ENCODE measurements at places on chromosomes 1 and 21.

DNA sequence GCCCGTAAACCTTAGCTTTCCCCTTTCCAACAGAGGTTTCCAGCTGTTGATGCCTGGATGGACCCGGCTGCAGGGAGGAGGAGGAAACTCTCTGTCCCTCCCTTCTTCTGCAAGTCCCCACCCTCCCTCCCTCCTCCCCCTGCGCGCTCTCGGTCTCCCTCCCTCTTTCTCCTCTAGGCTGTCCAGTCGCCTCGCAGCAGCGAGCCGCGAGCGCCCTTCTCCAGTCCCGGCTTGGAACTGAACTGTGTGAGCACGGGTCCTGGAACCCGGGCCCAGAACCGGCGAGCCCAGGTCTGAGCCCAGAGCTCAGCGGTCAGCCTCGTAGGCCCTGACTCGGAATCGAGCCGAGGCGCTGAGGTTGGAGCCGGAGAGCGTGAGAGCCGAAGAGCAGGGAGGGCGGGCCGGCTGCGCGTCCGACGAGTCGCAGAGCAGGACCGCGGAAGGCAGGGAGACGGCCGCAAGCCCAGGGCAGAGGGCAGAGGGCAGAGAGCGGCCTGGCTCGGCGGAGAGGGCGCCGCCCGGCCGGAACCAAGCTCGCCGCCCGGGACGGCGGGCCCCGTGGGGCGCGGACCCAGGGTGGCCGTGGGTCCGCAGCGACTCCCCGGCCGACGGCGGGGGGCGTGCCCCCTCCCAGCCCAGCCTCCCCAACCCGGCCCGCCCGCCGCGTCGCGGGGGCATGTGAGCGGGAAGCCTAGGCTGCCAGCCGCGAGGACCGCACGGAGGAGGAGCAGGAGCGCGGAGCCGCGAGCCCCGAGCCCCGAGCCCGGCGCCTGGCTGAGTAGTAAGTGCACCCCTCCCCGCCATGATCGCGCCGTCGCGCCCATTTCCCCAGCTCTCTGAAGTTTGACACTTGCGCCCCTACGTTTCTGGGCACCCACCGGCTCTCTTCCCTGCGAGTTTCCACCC is at the start of gene SOX13:
Gene SOX13, plus strand, starts transcription at position 185 of the 906 bp plus-strand sequence. CDS start 39,801 bp downstream, outside the sequence.
- DNase-seq, result no peak

DNA sequence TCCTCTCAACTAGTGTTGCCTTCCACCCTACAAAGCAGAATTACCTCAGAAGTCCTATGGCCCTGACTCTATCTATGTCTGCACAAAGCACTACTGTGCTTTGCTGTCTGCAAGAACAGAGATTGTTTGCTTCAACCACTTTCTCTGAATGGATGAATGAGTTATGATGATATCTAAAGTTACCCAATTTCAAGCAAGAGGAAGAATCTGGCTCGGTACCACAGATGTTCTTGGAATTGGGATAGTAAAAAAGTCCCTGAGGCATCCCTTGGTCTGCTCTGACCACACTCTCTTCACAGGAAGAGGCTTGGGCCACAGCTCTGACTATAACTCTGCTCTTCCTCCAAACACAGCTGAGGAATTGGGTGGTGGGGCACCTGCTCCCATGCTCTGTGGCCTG is 31.2 kb downstream of the MTARC1 start:
- no peak for DNase-seq

DNA sequence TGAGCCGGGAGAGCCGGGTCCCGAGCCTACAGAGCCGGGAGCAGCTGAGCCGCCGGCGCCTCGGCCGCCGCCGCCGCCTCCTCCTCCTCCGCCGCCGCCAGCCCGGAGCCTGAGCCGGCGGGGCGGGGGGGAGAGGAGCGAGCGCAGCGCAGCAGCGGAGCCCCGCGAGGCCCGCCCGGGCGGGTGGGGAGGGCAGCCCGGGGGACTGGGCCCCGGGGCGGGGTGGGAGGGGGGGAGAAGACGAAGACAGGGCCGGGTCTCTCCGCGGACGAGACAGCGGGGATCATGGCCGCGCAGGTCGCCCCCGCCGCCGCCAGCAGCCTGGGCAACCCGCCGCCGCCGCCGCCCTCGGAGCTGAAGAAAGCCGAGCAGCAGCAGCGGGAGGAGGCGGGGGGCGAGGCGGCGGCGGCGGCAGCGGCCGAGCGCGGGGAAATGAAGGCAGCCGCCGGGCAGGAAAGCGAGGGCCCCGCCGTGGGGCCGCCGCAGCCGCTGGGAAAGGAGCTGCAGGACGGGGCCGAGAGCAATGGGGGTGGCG is 371 bp downstream of the ARID1A start:
- DNase-seq, result no peak

DNA sequence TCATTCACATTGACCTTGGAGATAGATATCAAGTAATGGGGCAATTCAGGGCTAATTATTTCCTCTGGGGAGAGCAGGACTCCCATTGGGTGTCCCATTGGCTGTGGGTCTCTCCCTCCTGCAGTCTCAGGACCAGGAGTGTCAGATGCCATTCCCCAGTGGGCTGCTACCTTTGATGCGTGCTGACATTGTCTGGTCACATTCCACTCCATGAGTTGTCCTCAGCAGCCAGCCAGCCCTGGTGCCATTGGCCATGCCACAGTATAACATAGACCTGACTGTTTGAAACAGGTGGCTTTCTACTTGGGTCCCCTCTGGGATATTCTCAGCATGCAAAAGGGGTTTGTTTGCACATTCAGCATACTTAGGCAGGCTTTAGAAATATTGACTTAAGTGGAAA is 118.5 kb downstream of the MRPS6 start:
- DNase-seq, result no peak

- no peak for DNase-seq
Observed at GRCh38 chr1:9822897-9823692, 670 bp downstream of the CLSTN1 start.

- DNase-seq, result no peak
Observed at GRCh38 chr1:43251024-43251423, 18.8 kb upstream of the TMEM125 start.

DNA sequence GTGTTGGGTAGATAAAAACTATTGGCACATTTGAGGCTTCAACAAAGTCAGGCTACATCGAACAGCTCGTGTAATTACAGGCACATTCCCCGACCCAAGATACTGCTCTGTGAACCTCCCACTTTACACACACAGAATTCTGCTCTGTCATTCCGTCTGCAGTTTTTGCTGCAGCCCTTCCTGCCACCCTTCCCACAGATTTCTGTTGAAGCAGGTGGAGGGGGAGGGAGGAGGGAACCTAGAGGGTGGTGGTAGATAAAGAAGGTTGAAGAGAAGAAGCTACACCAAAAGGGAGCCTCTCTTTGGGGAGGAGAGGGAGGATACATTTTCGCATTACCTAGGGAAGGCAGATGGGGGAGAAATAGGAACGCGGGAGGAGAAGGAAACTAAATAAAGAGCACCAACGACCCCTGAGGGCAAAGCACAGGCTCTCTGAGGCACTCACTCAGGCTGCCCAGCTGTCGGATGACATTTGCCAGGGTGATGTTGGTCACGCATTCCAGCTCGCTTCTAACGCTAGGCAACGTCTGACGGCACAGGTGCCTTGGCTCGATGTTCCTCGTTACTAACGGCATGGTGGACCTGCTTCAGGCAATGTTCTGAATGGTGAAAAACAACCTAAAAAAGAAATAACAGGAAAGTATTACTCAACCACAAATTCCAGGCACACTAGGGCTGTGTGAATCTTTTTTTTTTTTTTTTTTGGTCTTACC is 36.0 kb downstream of the GPR3 start:
- DNase-seq, result no peak

DNA sequence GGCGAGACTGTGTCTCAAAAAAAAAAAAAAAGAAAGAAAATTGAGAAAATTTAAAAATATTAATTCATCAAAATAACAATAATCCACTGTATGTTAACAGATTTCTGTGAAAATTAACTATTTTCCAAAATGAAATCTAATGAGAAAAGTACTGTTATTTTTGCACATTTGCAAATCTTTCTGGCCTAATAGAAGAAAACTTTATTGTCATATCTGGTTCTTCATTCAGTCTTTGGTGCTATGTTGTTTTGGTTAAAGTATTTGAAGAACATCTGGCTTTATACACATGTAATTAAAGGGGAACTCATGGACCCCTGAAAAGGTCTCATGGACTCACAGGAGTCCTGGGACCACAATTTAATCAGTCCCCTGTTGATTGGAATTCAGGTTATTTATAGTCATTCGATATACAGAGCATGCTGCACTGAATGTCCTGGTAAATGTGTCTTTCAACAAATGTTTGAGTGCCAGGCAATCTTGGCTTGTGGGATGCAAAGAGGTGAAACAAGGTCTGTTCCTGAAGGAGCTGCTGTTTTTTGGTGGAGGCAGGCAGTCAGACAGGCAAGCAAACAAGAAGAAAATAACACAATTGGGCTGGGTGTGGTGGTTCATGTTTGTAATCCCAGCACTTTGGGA is 9.0 kb downstream of the AK4 start:
- DNase-seq, result no peak

DNA sequence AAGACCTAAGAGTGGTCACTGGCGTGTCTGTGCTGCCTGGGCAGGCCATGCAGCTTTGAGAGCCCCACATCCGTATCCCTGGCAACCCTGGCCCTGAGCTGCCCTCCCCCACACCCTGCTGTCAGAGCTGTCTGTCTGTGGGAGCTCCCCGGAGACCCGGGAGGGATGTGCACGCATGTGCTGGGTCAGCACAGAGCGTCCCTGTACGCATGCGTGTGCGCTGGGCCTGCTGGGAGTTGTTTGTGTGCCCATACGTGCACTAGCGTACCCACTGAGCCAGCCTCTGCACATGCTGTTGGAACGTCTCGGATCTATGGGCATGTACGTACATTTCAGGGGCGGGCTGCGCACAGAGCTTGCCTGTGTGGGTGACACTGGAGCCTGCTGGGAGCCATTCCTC is 89.3 kb downstream of the EPHB2 start:
- DNase-seq, result no peak

DNA sequence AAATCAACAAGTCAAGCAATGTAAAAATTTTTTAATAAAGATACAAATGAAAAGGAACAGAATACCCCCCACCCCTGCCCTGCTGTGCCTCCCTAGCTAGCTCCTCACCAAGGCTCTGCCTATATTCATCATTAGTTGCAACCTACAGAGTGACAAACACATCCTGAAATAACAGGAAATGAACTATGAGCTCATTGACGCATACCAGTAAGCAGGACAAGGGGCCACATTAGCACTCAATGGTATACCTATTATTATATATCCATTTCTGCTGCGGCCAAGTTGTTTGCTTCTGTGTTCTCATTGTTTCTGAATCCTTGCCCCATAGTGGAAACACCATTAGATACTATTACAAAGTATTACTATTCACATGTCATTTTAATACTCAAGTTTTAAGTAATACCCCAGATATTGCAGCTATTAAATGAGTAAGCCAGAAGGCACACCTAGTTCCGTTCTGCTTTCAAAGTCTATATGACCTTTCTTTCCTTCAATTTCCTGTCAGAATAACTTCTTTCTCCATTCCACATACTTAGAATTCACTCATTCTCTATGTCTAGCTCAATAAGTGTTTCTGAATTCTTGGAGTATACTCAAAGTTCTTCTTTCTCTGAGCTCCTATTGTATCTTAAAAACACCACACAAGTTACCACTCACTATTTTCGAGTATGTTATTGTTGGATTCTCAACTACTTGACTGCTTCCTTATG is 1214.9 kb downstream of the PLA2G4A start:
- DNase-seq, result no peak

- no peak for DNase-seq
Observed at GRCh38 chr1:193348769-193349535, 162.5 kb upstream of the B3GALT2 start.

- no peak for DNase-seq
Observed at GRCh38 chr1:39663559-39663958, 8.3 kb downstream of the NT5C1A start.

DNA sequence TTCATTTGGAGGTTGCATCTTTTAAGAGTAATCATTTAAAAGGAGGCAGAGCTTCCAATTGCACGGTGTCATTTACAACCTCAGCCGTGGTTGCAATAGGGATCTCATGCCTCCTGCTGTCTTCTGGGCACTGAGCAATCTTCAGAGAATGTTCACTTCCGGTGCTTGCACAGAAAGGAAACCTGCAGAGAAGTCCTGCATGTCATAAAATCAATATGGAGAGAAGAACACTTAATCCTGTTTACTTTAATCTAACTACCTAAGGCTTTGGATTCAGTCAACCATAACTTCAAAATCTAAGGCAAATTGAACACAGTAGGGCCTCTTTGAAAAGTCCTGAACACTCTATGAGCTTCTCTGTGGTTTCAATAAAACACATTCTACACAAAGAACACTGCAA is 11.3 kb upstream of the MAP10 start:
- no peak for DNase-seq

DNA sequence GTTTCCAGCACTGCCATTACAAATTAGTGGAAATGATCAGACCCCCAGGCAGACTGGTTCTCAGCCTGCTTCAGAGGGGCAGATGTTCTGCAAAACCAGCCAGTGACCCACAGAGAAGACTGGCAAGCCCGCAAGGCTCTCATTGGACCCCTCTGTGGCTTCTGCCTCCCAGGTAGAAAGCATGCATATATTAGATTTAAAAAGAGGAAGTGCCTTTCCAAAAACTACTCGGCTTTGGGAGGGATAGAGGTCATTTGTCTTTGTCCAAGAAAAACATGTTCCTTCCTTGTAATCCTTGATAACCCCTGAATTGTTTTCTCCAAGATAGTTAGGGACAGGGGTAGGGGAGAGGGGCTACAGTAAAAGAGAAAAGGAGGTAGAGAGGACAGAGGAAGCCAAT is 11.8 kb downstream of the HIVEP3 start:
- no peak for DNase-seq

- no peak for DNase-seq
Observed at GRCh38 chr21:7917729-7918128, 2603.7 kb upstream of the TPTE start.

- no peak for DNase-seq
Observed at GRCh38 chr1:63624911-63625310, 31.7 kb downstream of the PGM1 start.

GRCh38 chr1:95168761-95169351 is 51.7 kb downstream of the TLCD4 start:
- DNase-seq, result no peak

DNA sequence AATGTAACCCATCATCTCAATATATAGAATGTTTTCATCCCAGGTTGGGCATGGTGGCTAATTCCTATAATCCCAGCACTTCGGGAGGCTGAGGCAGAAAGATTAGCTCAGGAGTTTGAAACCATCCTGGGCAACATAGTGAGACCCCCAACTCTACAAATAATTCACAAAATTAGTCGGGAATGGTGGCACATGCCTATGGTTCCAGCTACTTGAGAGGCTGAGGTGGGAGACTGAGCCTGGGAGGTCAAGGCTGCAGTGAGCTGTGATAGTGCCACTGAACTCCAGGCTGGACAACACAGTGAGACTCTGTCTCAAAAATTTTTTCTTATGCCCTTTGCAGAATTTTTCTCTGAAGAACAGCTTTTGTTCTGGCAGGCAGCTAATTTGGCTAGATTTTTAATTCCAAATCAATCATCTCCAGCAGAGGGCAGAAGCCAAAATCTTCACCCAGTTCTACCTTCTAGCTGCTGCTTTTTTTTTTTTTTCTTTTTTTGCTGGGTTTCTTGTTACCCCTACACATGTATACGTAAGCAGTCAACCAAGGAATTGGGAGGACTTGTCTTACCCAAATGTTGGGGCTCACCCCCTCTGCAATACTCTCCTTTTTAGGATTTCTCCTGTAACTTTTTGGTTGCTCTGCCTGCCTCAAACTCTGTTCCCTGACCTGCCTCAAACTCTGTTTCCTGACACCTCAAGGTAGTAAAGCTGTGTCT is 2.7 kb upstream of the RAD54L start:
- DNase-seq, result no peak
